A549 treated with GW870086 at 1 μM for 4 hours (cell line): ENCODE measurements at places on chromosomes 6 and 20. TPM values are rescaled to one million over a fixed set of nuclear protein-coding genes. Genes with fewer than 3 reads are reported as not detected.

Gene KCNS1
- not detected in 5 replicates for total RNA-seq

Gene PLN
- not detected in 5 replicates for total RNA-seq

Gene RBM24
- total RNA-seq, result 6.5 to 9.3 TPM (median 7.9 TPM) in 5 replicates

Gene R3HDML
- 0.18 to 0.75 TPM (median 0.39 TPM) in 4 of 5 replicates, not detected in the other for total RNA-seq

Gene FNDC11
- total RNA-seq, result 0.13 to 0.54 TPM (median 0.21 TPM) in 5 replicates

Gene VSX1
- total RNA-seq, result 0.43 to 1.1 TPM (median 0.61 TPM) in 5 replicates

Gene MAS1
- total RNA-seq, result not detected in 5 replicates

Gene HLA-DRB1
- total RNA-seq, result not detected in 5 replicates

Gene THBS2
- 0.02 to 0.08 TPM (median 0.03 TPM) in 3 of 5 replicates, not detected in the others for total RNA-seq

Gene TFAP2C
- 13.5 to 16.3 TPM (median 15.6 TPM) in 5 replicates for total RNA-seq

Gene LY6G5C
- 1.3 to 2.5 TPM (median 1.7 TPM) in 5 replicates for total RNA-seq

Gene DOK5
- total RNA-seq, result not detected in 5 replicates
